ENCODE measurements at places on chromosomes 5 and 9. TPM values are rescaled to one million over a fixed set of nuclear protein-coding genes. Genes with fewer than 3 reads are reported as not detected.

Gene CDX1
- not detected for total RNA-seq

Gene WDR70
- total RNA-seq, result 15.8 TPM

- no peaks in the 10 kb centered on the region for H3K36me3 ChIP-seq
- H3K4me3 ChIP-seq, result no peak overlapping the region
- H3K27me3 ChIP-seq, result no peaks in the 10 kb centered on the region
- no peaks in the 10 kb centered on the region for H3K4me1 ChIP-seq
- no peak overlapping the region for H3K27ac ChIP-seq
Measured at GRCh38 chr9:114124138-114124537, 25.0 kb upstream of the KIF12 start.

DNA sequence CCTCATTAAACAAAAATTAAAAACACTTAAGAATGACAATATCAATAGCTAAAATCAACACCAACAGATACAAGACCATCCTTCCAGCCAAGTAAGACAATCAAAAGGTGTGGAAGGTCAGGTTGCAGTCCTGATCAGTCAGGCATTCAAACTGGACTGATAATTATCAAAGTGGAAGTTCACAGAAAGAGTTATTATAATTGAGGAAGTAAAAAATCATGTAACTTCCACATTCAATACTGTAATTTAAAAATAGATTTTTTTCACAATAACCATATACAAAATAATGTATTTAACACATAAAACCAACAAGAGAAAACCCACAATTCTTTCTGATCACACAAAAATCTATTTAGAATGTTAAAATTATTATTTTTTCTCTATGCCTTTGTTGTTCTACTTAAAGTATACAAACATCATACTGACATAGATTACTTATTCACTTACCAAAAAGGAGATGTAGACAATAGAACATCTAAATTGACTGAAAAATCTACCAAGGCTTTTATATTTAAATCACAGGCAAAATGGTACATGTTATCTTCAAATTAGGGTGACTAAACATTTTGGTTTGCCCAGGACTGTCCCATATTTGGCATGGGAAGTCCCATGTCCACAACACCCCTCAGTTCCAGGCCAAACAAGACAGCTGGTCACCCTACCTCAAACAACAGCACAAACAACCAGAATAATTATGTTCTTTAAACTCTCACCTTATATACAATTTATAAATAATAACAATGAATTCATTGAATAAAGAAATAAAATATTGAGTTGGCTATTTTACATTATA, 142.5 kb upstream of the SLC24A2 start:
- no peaks in the 10 kb centered on the region for H3K36me3 ChIP-seq
- no peak overlapping the region for H3K27ac ChIP-seq
- DNase-seq, result no peak
- H3K4me3 ChIP-seq, result no peak overlapping the region
- H3K4me1 ChIP-seq, result peaks cover 15% of the 10 kb centered on the region

- no peak for DNase-seq
- H3K27ac ChIP-seq, result no peak overlapping the region
- H3K36me3 ChIP-seq, result peaks cover 70% of the 10 kb centered on the region
- no peak overlapping the region for H3K4me3 ChIP-seq
Measured at GRCh38 chr5:176350416-176350815, 11.1 kb downstream of the KIAA1191 start.

- H3K27me3 ChIP-seq, result no peaks in the 10 kb centered on the region
- no peaks in the 10 kb centered on the region for H3K4me1 ChIP-seq
- H3K36me3 ChIP-seq, result no peaks in the 10 kb centered on the region
- H3K4me3 ChIP-seq, result no peak overlapping the region
Measured at GRCh38 chr5:111163000-111163399, 61.2 kb upstream of the CAMK4 start.

All from esophagus squamous epithelium (tissue), 5 donors.